Bronchial epithelial cell (primary cell): ENCODE measurements at places on chromosomes 6 and 20.
A peak's percentile ranks its signal among the peaks of the same experiment; 100 is the strongest.

GRCh38 chr20:49756241-49756640, 42.6 kb upstream of the B4GALT5 start:
- no peak for DNase-seq

GRCh38 chr6:10720265-10720959, 2.5 kb upstream of the TMEM14C start:
- no peak for DNase-seq

- peak; percentile 63 for DNase-seq
Measured at GRCh38 chr6:138517635-138518034, 18.3 kb upstream of the NHSL1 start.

DNA sequence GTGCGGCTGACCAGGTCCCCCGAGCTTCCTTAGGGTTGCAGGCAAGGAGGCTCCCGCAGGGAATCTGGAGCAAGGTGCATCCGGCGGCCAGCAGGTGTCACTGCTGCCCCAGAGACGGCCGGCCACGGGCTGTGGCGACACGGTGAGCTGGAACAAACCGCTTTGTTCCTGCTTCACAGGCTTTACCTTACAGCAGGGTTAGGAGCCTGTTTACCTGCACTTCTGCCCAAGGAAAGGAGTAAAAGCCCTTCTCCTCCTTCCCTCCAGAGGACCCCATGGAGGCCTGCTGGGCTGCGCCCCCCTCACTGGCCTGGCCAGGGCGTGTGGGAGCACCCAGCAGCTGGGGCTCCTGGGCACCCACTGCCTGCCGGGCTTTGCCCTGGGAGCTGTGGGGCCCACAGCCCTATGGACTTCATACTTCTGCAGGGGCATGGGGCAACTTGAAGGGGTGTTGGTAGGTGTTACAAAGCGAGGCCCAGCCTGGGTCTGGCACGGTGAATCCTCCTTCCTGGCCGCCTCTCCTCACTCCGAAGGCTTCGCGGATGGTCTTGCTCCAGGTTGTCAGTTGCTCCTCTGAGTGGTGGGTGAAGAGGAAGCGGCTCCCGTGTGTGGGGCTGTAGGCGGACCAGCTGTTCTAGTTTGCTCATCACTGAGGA, 88.4 kb downstream of the CDC5L start:
- peak; percentile 57 for DNase-seq

GRCh38 chr6:61192610-61193009, 1093.4 kb downstream of the KHDRBS2 start:
- no peak for DNase-seq

GRCh38 chr20:6231556-6231955, 108.7 kb upstream of the FERMT1 start:
- peak; percentile 57 for DNase-seq

- DNase-seq = no peak
Measured at GRCh38 chr6:30735668-30736314, 6.7 kb downstream of the FLOT1 start.

- DNase-seq = peak; percentile 6
Measured at GRCh38 chr6:67102743-67103142, 1395.7 kb upstream of the EYS start.

GRCh38 chr20:14344746-14345145, 7.3 kb upstream of the FLRT3 start:
- no peak for DNase-seq

- no peak for DNase-seq
Measured at GRCh38 chr6:3725145-3726047, 26.1 kb downstream of the PXDC1 start.

- DNase-seq = peak; percentile 34
Measured at GRCh38 chr20:50918403-50918802, 12.8 kb downstream of the ADNP start.

DNA sequence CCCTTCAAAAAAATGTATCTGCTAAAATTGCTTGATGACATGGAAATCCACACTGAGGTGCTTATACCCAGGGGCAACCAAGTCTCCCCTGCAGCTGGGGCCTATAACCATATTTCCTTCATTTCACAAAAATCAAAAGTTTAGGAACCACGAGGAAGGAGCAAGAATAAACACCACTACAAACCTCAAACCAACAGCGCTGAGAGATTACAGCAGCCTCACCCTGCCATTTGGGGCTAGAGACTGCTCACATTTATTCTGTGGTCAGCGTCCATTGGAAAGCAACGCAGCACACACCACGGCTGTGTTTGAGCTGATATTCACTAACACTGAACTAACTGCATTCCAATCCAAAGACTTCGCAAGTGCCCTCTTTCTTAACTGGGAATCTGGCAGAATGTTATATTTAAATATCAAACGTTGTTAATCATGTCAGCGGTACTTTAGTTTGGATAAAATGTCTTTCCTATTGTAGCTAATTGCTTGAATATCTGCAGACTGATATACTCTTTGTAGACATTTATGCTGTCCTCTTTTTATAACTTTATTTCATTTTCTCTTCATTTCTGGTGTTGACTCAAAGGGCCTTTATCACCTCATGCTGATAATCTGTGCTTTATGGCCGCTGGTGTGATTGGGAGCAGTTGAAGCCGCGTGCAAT, 94.6 kb downstream of the FOXA2 start:
- peak; percentile 18 for DNase-seq

- no peak for DNase-seq
Measured at GRCh38 chr6:45664707-45665106, 287.0 kb upstream of the SUPT3H start.

DNA sequence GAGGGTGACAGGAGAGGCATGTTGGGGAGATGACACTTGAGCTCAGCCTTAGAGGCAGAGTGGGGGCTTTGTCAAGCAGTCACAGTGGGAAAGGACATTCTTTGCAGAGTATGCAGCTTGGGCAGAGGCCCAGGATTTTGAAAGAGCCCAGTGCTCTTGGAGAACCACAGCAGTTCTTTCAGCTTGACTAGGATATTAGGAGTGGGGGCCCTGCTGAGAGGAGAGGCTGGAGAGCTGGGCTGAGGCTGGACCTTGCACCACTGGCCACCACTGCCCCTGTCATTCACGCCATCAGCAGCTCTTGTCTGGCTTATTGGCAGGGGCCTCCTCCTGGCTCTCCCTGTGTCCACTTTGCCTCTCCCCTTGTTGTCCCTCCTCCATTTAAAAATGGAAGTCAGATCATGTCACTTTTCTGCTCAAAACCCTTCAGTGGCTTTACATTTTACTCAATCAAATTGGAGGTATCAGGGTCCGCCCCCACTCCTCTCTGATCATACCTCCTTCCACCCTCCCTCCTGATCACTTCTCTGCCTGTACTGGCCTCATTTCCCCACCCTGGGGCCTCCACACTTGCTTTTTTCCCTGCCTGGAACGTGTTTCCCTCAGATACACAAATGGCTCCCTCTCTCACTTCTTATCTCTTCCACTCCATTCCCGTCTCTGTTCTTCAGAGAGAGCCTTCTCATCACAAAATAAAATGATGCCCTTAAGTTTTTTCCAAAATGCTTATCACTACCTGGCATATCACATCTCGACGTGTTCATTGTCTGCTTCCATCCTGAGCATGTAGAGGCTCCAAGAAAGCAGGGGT, 10.5 kb downstream of the MANBAL start:
- DNase-seq = no peak

DNA sequence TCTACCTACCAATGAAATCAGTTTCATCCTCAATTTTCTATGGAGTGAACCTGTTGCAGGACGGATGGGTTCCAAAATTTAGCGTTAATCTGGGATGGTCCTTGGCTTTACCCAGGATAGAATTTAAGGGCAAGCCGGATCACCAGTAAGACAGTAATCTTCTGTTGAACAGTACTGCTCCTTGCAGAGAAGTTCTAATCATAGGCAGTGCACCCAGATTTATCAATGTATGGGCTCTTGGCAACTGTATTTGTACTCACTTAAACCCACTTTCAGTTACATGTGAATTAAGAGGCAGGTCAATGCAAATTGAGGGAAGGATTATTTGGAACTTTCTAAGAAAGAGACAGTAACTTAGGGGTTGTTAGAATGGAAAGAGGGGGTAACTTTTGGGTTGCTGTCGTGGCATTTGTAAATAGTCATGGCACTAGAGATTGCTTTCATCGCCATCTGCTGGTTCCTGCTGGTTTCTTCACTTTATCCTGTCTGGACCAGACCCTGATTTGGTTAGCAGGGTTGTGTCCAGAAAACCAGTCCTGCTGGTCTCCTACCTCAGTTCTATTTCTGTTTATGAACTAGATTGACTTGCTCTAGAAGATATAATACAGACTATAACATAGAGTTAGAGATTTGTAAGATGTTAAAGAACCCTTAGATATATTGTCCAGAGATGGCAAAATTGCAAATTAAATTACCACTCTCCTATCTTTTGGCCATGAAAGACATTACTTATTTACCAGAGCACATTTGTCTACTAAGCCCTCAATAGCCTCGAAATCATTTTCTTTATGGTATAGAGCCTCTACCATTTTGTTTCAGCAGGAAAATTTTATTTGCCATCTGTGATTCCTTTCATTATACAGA, 646.3 kb downstream of the UTRN start:
- DNase-seq = peak; percentile 42

- DNase-seq = no peak
Measured at GRCh38 chr6:107715550-107716321, 108.4 kb downstream of the SCML4 start.

DNA sequence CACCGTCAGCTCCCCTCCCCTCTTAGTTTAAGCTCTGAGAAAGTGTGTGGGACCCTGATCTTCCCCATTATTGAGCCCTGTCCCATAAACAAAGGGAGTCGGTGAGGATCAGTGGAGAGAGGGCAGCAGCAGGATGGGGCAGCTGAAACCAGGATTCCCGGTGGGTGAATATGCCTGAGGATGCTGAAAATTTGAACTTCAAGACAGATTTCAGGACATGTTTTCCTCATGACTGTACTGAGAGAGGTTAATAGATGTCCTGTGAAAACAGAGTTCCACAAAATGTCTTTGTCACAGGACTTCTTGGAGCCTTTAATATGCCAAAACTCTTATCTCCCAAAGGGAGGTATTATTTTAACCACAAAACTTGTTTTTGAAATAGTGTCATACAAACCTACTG, 53.5 kb upstream of the SLC22A16 start:
- DNase-seq = no peak

DNA sequence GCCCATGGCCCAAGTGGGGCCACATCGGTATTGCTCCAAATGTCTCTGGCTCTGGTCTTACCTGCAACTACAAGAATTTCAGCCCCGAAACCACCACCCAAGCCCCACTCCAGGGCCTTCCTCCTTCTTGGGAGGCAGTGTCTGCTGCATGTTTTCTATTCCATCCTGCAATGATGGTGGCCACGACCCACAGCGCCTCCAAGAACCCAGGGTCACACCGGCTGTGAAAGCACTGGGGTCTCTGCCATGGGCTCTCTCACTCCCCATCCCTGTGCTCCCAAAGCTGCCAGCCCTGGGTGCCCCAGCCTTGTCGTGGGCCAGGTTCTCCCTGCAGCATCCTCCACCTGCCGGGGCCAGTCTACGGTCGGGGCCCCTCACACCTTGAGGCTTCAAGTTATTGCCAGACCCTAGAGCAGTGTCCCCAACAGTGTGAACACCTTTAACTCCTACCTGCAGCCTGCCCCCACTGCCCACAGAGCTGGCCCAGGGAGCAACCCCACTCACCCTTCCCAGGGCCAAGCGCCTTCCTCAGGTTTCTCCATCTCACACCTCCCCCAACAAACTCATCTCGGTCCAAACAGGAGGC, 115.4 kb downstream of the JPH2 start:
- no peak for DNase-seq

GRCh38 chr20:11724097-11724496, 193.6 kb upstream of the BTBD3 start:
- no peak for DNase-seq

GRCh38 chr6:12869816-12870432, 153.4 kb downstream of the PHACTR1 start:
- DNase-seq = no peak

- peak; percentile 88 for DNase-seq
Measured at GRCh38 chr6:101294676-101295075, 98.8 kb upstream of the GRIK2 start.

GRCh38 chr20:8875586-8875985, 193.3 kb upstream of the PLCB4 start:
- DNase-seq = no peak

GRCh38 chr6:134814076-134814695, 135.7 kb downstream of the ALDH8A1 start:
- peak; percentile 68 for DNase-seq

DNA sequence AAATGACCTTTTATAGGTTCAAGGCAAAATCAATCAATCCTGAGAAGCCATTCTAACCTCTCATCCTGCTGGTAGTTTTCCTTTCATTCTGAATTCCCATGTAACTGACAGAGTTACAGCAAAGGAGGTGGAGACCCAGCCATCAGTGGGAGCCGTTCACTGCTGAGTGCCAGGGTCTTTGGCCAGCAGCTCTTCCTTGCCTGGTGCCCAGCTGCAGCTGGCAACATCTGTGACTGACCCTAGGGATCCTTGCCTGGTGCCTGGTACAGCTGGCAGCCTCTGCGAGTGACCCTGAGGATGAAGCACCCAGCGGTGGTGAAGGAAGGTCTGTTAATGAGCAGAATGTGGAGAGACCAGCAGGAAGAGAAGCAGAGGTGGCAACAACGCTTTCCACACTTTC, 314.6 kb downstream of the THBS2 start:
- no peak for DNase-seq

- peak; percentile 99 for DNase-seq
Measured at GRCh38 chr20:47464380-47465101, 37.1 kb upstream of the NCOA3 start.

DNA sequence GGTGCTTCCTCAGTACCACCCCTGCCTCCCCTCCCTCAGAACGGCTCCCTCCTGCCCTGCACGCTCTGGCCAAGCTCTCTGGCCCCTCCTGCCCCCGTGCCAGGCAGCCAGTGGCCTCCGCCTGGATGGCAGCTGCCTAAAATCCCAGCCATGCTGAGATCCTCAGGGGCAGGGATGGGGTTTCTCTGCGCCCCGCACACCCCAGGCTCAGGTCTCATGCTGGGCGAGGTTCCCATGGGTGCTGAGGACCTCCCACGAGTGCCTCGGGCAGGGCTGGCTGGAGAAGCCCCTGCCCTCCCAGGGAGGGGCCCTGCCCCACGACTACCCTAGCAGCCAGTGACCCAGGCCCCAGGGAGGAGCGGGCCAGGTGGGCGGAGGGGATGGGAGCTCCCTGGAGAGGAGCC, 2.7 kb downstream of the PTK6 start:
- no peak for DNase-seq

GRCh38 chr20:58014628-58015315, 213.7 kb downstream of the ANKRD60 start:
- DNase-seq = peak; percentile 88
